ENCODE measurements at places on chromosomes 12 and 14.

GRCh38 chr12:31970199-31970598, 11.0 kb downstream of the RESF1 start:
- H3K27ac ChIP-seq = peak overlapping the region; percentile 16
- H3K36me3 ChIP-seq = peaks cover 26% of the 10 kb centered on the region
- H3K27me3 ChIP-seq = no peaks in the 10 kb centered on the region
- no peak for DNase-seq

DNA sequence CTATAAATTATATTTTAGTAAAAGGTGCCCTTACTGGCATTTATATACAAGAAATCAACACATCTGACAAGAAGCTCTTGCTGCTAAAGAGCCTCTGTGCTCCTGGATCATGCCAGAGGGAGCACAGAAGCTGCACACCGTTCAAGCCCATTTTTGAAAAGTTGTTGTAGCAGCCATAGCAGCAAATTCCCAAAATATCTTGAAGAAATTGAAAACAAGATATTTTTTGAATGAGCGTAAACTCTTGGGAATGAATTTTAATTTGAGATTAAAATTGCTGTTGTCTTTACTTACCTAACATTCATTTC, 540 bp upstream of the CLEC2D start:
- peaks cover 23% of the 10 kb centered on the region for H3K36me3 ChIP-seq
- H3K27me3 ChIP-seq = no peaks in the 10 kb centered on the region
- peak overlapping the region; percentile 69 for H3K4me3 ChIP-seq
- no peak for DNase-seq

GRCh38 chr14:91245029-91245428, 525 bp upstream of the GPR68 start:
- H3K27me3 ChIP-seq = no peaks in the 10 kb centered on the region
- H3K4me3 ChIP-seq = peak overlapping the region; percentile 54
- peak overlapping the region; percentile 99 for H3K27ac ChIP-seq
- peaks cover 3% of the 10 kb centered on the region for H3K36me3 ChIP-seq

GRCh38 chr12:122064025-122064777, 14.4 kb upstream of the MLXIP start:
- peak; percentile 19 for DNase-seq
- H3K27me3 ChIP-seq = no peaks in the 10 kb centered on the region
- H3K4me3 ChIP-seq = no peak overlapping the region

DNA sequence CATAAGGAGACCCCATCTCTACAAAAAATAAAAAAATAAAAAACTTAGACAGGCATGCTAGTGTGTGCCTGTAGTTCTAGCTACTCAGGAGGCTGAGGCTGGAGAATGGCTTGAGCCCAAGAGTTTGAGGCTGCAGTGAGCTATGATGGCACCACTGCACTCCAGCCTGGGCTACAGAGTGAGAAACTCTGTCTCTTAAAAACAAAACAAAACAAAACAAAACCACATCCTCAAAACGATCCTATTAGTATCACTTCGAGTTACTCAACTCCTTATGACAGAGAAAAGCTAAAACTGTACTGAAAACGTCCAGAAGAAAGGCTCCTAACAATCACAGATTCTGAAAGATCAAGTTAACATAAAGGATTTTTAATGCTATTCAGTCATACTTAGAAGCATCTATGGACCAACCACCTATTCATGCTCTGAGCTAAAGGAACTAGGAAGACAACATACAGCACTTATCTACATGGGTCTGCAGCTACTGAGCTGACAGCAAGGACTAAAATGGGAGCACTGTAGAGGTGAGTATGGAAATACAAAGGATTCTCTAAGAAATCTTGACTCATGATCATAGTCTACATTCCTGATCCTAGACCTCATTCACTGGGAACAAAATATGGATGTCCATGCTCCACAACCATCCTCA, 75.3 kb upstream of the DUSP6 start:
- no peak overlapping the region for H3K4me3 ChIP-seq
- peaks cover 5% of the 10 kb centered on the region for H3K4me1 ChIP-seq
- no peak for DNase-seq
- no peaks in the 10 kb centered on the region for H3K27me3 ChIP-seq
- H3K27ac ChIP-seq = peak overlapping the region; percentile 57

- H3K27ac ChIP-seq = no peak overlapping the region
- H3K36me3 ChIP-seq = no peaks in the 10 kb centered on the region
- H3K27me3 ChIP-seq = peaks cover 39% of the 10 kb centered on the region
- no peak overlapping the region for H3K4me3 ChIP-seq
These were observed 9.4 kb upstream of the KIF26A start for GRCh38 chr14:104128981-104129380.
